RPMI8226 (cell line): ENCODE measurements at places on chromosomes 2 and 18.

GRCh38 chr2:46887028-46887885, 28.3 kb downstream of the MCFD2 start:
- no peak for DNase-seq

- DNase-seq = no peak
These were observed 39.1 kb downstream of the HNMT start for GRCh38 chr2:138003411-138003810.

GRCh38 chr2:81084101-81084500, 779.5 kb upstream of the LRRTM1 start:
- no peak for DNase-seq

DNA sequence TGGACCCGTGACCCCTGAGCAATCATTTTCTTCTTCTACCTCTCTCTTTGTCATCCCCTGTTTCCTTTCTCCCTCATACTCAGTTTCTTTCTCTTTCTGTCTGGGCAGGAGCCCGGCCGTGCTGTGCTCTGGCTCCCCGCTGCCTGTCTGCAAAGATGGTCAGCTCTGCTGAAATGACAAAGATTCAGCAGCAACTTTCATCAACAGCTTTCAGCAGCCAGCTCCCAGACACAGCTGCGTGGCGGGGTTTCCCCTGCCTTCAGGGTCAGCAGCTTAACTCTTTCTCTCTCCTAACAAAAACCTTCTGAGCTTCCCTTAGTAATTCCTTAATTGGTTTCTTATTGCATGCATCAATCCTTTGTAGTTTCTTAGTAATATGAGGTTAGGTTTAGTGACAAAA, 1234.4 kb downstream of the CNTNAP5 start:
- no peak for DNase-seq

DNA sequence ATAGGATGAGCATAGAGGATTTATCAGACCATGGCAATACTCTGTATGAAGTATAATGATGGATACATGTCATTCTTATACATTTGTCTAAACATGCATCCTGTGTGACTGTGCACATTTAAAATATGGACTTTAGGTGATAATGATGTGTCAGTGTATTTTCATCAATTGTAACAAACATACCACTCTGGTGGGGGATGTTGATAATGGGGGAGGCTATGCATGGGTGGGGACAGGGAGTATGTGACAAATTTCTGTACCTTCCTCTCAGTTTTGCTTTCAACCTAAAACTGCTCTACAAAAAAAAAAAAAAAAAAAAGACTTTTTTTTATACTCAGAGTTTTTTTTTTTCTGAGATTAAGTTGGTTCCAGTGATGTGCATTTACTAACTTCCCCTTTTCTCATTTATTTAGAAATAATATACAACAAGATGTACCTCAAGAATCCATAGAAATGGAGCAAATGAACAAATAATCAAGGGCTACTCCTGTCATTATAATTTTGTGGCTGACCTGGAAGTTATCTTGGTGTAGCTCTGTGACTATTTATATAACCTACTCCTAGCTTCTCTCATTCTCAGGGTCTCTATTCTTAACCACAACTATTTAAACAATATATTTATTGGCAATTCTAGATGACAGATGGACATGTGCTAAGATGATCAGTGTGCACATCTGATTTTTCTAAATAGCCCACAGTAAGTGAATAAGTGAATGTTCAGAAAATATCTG, 108.9 kb upstream of the ITGA4 start:
- DNase-seq = no peak

DNA sequence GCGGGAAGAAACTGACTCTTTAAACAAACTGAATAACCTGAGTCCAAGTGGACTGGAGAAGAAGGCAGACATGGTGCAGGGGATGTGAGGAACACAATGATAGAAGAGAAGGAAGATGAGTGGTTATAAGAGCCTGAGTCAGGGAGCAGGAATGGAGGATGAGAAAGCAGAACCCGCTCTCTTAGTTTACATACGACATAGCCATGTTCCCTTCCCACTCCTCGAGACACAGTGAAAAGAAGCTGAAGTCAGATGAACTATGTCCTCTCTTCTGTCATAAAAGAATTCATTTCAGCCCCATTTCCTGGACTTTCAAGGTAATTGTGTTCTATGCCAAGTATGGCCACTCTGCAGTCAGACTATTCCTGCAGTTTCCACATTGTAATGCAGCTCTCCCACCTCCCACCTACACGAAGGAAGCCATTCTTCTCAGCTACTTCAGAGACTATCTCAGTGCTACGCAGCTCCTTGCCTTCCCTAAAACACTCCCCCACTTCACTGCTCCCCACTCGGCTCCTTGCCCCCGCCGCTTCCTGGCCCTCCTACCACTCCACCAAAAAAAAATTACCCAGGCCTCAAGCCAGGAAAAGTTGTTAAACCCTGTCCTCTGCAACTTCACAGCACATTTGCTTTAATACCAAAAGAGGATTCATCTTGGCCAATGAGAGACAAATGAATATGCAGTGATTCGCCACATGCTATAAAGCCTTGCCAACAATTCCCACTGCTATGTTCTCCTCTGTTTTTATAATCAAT, 323.4 kb upstream of the EPHA4 start:
- DNase-seq = no peak

GRCh38 chr2:134217351-134217750, 36.5 kb upstream of the MGAT5 start:
- DNase-seq = no peak

DNA sequence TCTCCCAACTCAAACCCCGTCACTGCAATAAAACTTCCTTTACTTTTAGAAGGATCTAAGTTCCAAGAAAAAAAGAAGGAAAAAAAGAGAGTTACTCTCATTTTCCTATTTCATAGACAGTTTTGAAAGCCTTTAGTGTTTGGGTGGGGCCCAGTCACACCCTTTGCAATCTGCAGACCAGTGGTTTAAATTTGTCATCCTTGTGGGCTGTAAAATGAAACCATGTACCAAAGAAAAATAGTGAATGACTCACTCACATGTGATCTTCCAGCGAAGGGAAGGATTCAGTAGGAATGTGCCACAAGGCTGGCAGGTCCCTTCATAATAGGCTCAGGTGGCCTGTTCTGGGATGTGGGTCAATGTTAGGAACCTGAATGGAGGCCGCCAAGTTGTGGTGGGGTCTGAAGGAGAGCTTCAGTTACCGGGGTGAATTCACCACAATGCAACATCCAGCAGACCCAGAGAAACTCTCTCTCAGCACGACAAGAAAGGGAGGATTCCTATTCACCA, 28.3 kb downstream of the ANXA4 start:
- no peak for DNase-seq
